NCI-H510A (cell line): ENCODE measurements at places on chromosomes 5 and 9.
A peak's percentile ranks its signal among the peaks of the same experiment; 100 is the strongest.

DNA sequence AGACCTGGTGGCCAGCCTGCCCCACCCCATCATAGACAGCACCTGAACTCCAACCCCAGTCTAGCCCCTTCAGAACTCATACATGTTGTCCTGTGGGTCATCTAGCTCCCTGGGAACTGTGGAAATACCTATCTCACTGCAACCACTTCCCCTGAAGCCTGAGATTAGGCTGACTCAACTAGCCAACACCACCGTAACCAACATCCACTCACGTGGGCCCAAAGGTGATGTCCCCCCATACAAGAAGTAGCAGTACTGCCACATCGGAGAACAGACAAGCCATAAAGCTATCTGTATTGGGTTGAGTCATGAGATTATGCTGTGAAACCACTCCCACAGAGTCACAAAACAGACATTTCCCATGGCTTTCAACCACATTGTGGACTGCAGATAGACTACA, 46.6 kb downstream of the OSMR start:
- no peak for DNase-seq

DNA sequence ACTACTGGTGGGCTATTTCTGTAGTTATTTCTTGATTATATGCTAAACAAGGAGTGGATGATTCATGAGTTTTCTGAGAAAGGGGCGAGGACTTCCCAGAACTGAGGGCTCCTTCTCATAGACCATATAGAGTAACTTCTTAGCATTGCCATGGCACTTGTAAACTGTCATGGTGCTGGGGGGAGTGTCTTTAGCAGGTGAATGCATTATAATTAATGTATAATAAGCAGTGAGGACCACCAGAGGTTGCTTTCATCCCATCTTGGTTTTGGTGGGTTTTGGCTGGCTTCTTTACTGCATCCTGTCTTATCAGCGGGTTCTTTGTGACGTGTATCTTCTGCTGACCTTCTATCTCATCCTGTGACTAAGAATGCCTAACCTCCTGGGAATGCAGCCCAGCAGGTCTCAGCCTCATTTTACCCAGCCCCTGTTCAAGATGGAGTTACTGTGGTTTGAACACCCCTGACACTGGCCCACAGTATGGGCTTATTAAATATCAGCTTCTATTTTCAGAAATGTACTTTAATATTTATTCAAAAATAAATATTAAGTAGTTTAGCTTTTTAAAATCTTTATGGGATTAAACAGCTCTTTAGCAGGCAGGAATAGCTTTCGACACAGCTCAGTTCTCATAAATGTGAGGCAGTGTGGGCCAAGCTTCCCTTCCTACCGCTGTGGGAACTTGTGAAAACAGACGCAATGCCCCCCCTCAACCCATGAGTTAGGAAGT, 44.4 kb downstream of the GALNT12 start:
- DNase-seq: no peak

DNA sequence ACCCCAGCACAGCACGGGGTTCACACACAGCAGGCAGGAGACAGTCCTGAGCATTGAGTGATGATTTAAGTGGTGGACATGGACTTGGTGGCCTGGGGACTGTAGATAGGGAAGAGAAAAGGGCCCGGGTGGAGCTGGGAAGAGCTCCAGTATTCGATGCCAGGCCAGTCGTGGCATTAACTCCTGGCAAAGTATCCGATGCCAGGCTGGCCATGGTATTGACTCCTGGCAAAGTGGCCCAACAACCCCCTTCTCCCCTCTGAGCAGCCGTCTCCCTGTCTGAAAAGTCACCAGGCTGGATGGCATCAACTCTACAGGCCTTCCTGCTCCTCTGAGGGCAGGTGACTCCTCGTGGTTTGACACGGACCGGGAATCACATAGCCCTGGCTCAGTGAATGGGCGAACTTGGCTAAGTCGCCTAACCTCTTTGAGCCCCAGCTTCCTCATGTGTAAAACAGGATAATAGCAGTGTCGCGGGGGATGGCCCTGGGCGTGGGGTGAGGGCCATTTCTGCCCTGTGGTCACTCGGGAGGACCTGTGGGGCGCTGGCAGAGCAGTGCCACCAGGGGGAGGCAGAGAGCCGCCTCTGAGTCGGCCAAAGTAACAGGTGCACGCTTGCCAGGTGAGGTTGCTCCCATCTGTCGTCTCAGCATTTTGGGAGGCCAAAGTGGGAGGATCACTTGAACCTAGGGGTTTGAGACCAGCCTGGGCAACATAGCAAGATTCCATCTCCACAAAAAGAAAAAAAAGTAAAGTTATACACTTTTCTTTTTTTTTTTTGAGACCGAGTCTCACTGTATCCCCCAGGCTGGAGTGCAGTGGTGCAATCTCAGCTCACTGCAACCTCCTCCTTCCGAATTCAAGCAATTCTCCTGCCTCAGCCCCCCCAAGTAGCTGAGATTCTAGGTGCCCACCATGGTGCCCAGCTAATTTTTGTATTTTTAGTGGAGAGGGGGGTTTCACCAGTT, 5.7 kb upstream of the SEC16A start:
- no peak for DNase-seq

DNA sequence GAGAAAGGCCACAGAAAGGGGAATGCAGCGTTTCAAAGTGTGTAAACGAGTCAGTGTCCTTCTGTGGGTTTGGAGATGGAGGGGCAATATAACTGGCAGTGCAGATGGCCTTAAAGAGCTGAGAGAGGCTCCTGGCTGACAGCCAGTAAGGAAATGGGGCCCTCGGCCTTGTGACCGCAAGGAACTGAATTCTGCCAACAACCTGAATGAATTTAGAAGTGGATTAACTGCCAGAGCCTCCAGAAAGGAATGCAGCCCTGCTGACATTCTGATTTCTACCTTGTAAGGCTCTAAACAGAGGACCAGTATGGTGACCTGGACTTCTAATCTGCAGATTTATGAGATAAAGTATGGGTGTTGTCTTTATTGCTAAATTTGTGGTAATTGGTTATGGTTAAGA, 17.5 kb upstream of the NREP start:
- DNase-seq: no peak

DNA sequence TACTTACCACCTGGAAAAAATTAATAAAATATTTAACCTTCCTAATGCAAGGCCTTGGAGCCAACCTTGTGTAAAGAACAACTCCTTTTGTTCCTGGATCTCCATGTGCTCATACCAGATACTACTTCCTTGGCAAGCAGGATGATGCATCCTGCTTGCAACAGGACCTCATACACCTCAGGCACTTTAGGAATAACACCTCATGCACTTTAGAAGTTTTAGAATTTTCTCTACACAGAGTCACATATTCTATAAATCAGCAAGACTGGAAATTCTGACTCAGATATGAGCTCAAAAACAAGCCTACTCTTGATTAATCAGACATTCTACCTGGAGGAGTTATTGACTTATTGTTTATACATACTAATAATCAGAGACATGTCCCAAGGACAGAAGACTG, 209.6 kb upstream of the CDH10 start:
- DNase-seq: no peak

DNA sequence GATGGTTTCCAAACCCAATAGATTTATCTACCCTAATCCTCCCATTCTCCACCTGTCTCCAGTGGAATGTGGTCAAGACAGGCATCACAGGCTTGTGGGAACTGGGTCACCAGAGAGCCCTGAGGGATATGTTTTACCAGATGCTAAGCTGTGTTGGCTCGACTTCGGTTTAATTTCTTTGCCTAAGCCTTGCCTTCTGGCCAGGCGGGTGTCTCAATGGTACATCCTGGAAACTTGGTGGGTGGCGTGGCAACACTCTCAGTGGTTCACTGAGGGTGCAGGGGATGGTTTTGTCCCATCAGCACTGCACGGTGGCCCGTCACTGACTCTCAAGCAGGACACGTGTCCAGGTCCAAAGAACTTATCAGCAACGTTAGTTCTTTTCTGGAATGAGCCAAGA, 192.2 kb downstream of the TENT4A start:
- no peak for DNase-seq

- no peak for DNase-seq
Measured at GRCh38 chr5:89968958-89969381, 440.6 kb downstream of the CETN3 start.

GRCh38 chr5:171418982-171419687, at the start of gene FGF18:
TSS of gene FGF18 (plus strand) at chr5:171419647. CDS start at chr5:171420200, 553 bp downstream.
- DNase-seq: peak; percentile 59

DNA sequence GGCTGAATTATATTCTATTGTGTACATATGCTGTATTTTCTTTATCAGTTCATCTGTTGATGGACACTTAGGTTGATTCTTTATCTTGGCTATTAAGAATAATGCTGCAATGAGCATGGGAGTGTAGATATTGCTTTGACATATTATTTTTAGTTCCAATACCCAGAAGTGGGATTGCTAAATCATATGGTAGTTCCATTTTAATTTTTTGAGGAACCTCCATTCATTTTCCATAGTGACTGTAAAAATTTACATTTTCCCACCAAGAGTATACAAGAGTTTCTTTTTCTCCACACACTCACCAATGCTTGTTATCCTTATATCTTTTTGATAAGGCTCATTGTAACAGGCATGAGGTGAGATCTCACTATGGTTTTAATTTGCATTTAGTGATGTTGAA, 19.4 kb downstream of the JAK2 start:
- no peak for DNase-seq

- DNase-seq: no peak
Measured at GRCh38 chr9:7137040-7137439, 379.3 kb downstream of the KDM4C start.

DNA sequence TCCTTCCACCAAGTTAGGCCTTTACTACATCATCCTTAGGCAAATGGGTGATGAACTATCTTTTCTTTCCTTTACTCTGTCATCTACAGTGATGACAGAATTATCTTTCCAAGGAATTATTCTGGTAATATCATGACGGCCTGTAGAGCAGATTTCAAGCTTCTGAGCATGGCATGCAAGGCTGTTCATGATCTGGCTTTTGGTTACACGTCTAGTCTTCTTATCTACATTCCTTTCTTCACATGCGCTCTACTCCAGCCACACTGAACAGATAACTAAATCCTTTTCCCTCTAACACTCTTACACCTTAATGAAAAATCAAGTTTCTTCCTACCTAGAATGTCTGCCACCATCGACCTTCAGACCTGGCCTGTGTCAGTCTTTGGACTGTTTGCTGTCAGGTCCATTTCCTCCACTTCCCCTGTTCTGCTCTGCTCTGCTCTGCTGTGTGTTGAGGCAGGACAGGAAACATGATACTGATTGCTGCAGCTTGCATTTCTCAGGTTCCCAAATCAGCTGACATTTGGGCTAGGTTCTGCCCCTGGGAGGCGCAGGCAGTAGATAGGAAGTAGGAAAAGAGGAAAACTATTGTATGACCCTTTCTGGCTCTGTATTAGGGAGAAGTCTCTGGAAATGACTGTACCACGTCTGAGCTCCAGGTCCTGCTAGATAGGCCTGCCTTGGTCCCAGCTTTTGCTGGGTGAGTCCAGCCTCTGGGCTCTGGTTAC, 4.2 kb downstream of the SCGB3A2 start:
- DNase-seq: no peak

GRCh38 chr5:33837301-33837700, 54.5 kb downstream of the ADAMTS12 start:
- no peak for DNase-seq

DNA sequence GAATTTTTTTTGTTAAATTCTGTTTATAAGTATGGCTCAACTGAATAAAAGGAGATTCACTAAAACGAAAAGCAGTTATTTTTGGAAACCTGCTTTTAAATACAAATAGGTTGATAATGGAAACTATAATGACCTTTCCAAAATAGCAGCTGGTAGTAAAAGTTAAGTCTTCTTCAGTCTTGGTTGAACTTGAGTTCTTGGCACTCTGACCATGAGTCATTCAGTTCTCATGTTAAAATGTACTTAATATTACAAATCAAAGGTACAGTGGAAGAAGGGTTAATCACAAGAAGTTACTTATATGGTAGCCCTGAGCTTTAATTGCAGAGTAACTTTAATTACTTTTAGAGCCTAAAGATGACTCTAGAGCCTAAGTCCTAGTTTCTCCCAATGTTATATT, 62.1 kb downstream of the KLF9 start:
- DNase-seq: no peak
